ENCODE measurements at places on chromosomes 12 and 14.
A peak's percentile ranks its signal among the peaks of the same experiment; 100 is the strongest.

DNA sequence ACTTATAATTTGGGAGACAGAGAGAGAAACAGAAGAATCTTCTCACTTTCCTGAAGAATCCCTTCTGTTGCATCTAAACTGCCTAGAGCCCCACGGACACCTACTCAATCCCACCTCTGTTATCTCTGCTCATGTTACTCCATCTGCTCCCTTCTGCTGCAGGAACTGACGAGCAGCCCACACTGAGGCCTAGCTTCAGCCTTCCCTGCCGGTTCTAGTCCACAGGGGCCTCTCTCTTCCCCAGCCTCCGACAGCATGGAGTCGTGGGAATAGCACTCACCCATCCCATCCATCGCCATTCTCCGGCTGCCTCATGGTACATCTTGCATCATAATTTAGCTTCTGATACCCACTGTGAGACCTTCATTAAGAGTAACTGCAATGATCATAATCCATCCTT is 4.0 kb downstream of the RAB15 start:
- no peak for DNase-seq

GRCh38 chr12:80643961-80644360 is 63.5 kb upstream of the MYF6 start:
- DNase-seq, result no peak

DNA sequence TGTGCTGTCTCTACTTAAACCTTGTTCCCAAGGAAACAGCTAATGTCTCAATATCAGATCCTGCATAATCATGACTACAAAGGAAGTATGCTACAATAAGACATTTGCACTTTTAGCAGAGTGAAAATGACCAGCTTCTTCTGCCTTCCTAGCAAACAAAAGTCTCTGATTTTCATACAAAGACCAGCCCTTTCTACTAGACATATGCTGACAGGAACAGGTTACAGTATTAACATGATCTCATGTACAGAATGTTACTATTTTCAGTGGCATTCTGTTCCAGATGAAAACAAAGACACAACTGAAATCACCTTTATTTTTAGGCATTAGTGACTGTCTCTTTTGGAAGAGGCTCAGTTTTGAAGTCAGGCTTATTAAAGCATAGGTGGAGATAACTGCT is 228.6 kb downstream of the MED13L start:
- no peak for DNase-seq

DNA sequence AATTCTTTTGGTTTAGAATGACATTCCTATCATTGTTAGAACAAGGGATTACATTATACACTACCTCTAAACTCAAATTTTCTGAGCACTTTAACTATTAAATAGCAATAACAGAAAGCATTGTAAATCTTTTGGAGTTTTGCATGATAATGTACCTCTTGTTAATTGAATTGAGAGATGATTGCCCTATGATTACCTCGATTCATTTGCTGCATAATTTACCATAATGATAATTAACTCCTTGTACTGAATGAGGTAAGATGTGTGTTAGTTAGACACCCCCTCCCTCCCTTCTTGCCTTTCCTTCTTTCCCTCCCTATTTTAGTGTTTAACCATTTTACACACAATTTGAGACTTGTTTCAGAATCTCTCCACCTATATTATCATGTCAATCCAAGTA is 469.2 kb downstream of the DIO2 start:
- DNase-seq, result no peak

DNA sequence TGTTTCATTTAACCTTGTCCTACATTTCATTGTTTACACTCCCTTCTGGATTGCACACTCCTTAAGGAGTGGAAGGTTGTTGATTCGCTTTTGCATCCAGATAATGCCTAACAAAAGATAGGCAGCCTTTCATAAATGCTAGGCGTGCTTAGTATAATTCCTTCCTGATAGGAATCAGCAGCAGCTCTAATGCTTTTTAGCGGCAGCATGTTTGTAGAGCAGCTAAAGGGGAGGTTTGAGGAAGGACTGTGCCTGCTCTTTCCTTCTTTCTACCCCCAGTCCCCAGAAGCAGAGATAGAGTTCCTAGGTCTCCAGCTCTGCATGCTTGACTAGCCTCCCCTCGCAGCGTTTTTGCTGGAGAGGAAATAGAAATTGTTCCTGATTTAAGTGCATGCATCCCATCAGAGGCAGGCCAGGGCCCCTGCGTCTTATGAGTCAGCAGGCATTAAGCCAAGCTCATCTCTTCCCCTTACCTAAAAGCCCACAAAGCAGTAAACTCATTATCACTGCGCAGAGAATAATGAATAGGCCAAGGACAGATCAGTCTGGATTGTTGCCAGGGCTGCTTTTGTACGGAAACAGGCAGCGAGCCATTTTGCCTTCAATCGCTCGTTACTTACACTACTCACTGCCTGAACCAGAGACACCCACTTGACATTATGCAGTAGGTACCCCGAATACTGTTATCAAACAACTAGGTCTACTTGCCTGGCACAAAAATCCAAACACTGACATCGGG is 14.0 kb upstream of the TBPL2 start:
- no peak for DNase-seq

DNA sequence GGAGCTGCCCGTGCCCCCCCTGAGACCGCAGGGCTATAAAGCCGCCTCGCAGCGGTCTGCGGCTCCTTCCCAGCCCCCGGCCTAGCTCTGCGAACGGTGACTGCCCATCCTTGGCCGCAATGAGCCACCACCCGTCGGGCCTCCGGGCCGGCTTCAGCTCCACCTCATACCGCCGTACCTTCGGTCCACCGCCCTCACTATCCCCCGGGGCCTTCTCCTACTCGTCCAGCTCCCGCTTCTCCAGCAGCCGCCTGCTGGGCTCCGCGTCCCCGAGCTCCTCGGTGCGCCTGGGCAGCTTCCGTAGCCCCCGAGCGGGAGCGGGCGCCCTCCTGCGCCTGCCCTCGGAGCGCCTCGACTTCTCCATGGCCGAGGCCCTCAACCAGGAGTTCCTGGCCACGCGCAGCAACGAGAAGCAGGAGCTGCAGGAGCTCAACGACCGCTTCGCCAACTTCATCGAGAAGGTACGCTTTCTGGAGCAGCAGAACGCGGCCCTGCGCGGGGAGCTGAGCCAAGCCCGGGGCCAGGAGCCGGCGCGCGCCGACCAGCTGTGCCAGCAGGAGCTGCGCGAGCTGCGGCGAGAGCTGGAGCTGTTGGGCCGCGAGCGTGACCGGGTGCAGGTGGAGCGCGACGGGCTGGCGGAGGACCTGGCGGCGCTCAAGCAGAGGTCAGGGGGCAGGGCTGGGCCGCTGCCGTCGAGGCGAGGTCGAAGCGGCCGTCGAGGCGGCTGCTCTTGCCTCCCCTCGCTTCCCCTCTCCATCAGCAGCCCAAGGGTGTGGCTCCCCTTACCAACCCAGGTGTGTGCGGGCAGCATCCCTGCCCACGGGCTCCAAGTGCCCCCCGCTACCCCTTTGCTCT is at the start of gene PRPH:
PRPH (plus strand) TSS at position 66 of the 855 bp plus-strand sequence; CDS start at position 120, 54 bp downstream.
- no peak for DNase-seq

- no peak for DNase-seq
These were observed 32.9 kb downstream of the MED13L start for GRCh38 chr12:116244474-116245090.

DNA sequence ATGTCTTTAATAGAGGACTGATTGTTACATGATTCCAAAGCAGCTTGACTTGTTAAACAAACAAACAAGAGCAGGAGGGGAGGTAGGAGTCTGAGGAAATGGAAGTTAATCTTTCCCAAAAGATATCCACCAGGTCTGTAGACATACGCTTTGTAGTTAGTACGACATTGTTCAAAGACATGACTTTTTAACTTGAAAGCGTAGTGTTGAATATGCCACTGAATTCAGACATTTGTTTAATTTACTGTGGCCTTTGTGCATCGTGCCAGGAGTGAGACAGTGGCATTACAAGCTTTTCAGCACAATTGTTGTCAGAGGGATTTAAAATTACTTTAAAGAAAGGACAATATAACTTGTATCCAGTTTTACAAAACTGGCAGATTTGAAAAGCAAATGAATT is 53.0 kb downstream of the SAV1 start:
- DNase-seq, result no peak

DNA sequence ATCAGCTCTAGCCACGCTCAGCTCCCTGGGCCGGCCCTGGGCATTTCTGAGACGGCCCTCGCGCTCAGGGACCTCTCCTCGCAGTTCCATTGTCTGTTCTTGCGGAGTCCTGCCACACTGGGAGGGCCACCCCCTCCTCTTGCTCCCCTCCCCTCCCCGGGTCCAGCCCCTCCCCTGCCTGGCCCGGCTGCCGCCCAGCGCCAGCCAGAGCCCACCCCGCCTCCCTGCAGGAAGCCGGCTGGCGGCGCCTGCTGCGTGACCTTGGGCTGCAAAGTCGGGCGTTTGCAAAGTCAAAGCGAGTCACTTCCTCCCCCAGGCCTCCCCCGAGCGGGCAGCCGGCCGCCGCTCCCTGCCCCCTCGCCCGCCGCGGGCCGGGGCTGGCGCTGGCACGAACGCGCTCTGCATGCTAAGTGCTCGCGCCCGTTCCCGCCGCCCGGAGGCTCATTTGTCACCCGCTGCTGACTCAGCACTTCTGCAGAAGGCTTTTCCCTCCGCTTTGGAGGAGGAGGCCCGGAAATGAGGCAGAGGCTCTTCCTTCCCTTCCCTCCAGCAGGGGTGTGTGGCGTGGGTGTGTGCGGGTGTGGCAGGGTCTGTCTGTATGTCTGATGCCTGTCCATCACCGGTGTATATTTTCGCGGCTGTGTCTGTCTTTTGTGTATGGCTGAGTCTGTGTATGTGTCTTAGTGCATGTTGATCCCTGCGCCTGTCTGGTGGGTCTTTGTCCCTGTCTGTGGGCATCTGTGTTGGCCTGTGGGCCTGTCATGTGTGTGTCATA is 72.0 kb downstream of the IRF2BPL start:
- peak; percentile 64 for DNase-seq

DNA sequence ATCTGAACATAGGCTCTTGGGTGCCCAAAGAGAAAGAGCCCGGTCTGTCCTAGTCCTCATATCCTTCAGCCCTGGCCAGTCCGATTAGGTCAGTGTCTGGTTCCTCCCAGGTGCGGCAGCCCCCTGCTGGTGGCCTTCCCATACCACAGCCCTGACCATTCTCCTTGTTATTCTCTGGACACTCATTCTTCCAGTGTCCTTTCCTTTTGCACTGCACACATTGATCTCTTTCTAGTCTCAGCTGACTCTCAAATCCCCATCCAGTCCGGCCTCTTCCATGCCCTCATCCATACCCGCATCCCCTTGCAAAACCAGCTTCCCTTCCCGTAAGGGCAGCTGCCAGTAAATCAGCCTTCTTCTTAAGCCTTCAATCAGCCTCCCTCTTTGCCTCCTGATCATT is 1316.3 kb downstream of the TMEM121 start:
- no peak for DNase-seq

DNA sequence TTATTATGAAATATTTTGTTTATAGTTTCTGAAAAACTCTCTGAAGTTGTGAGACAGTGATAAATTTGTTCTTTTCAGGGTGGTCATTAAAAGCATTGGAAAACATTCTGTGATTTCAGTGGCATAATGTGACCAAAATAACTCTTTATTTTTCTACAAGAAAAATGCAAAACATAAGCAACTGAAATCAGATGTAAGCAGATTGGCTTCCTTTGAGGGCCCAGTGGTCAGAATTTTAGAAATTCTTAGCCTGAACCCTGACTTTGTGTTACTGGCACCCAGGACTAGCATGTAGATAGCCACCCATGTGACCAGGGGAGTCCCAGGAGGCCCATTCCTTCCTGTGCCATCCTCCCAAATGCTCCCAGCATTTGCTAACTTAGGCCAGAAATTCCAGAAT is 145.6 kb upstream of the SLC38A2 start:
- no peak for DNase-seq

DNA sequence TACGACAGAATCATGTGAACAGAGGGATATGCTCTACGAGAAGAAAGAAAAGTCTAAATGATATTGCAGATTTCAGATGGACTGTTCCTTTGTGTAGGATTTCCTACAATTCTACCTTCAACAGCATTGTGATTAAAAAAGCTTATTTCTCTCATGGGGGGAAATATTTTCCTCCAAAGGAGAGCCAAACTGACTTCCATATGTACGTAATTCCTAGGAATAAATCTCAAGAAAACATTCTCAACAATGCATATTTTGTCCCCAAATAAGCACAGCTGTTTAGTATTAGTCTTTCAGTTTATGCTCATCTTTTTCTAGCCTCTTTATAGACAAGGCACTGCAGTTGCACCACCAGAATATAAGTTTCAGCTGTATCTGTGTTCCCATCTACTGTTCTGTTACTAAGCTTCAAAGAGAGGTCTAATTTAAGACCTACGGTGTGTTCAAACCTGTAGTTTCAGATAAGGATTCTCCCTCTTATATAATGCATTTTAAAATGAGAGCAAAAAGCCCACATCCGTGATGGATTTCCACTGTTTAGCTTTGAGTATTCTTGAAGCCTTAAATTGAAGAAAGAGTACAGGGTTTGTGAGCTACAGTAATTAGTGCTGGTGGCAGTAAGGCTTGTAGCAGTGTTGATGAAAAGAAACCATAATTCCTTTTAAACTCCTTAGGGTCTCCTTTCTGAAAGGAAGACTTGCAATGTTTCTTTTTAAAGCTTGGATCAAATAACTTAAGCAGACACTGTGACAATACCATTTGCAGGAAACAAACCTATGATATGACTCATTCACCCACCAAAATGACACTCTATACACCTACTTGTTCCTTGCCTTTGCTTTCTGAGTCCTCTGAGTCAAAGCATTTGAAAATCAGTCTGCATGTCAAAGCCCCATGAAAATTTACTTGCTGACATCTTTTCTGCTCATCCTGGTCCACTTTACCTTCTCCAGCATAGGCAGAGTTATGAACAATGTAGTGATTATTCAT is 754.1 kb downstream of the NOVA1 start:
- no peak for DNase-seq
